ENCODE measurements at places on chromosomes 12 and 14.

- no peak overlapping the region for H3K27ac ChIP-seq
- H3K27me3 ChIP-seq, result peaks cover 34% of the 10 kb centered on the region
- no peaks in the 10 kb centered on the region for H3K36me3 ChIP-seq
- no peaks in the 10 kb centered on the region for H3K4me1 ChIP-seq
- H3K4me3 ChIP-seq, result no peak overlapping the region
These were observed 157.4 kb upstream of the PRMT8 start for GRCh38 chr12:3333583-3333982.

DNA sequence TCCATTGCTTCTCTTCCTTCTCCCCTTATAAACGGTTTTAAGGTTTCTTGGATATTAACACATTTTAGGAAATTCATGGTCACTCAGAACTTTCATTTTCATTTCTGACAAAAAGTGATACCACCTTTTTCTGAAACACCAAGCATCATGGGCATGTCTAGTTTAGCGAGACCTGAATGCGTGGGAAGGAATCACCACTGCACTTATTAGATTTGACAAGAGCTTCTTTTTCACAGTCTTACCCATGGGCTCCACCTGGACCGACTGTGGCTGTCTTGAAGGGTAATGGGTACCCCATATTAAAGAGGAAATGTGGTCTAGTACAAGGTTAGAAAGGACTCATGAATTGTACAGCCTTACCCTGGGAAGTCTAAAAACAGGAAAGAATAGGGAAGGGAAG, 95.4 kb downstream of the KCNK10 start:
- peaks cover 49% of the 10 kb centered on the region for H3K27me3 ChIP-seq
- no peak overlapping the region for H3K27ac ChIP-seq
- no peaks in the 10 kb centered on the region for H3K4me1 ChIP-seq

- peaks cover 16% of the 10 kb centered on the region for H3K36me3 ChIP-seq
- H3K27me3 ChIP-seq, result peaks cover 15% of the 10 kb centered on the region
- no peak for DNase-seq
- H3K27ac ChIP-seq, result peak within 1 kb of the TSS; percentile 98
These were observed at the start of gene ST8SIA1 for GRCh38 chr12:22334410-22335100. Gene ST8SIA1, minus strand, starts transcription at chr12:22334707. Its CDS starts 475 bp downstream, at chr12:22334232.

GRCh38 chr12:67919406-67919805, 69.8 kb upstream of the IFNG-AS1 start:
- no peaks in the 10 kb centered on the region for H3K4me1 ChIP-seq
- H3K27ac ChIP-seq, result no peak overlapping the region
- DNase-seq, result no peak

- peaks cover 4% of the 10 kb centered on the region for H3K4me1 ChIP-seq
- H3K27ac ChIP-seq, result no peak overlapping the region
- no peaks in the 10 kb centered on the region for H3K27me3 ChIP-seq
- H3K36me3 ChIP-seq, result no peaks in the 10 kb centered on the region
- DNase-seq, result no peak
These were observed 316.5 kb upstream of the OR4E1 start for GRCh38 chr14:21990116-21990515.

DNA sequence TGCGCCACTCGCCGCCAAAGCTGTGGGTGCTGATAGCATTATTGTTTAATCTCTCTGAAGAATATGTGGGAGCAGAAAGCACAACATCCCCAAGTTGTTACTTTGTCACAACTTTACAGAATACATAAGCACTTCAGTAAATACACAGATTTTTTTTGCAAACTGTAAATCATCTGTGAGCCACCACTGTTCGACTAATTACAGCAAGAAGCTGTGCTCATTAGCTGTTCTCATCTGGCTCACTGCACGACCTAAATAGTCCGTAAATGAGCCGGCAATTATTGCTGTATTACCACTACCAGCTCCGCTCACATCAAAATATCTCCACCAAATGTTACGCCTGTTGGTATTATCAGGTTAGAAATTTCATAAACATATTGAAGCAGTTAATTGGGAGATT, 228.9 kb upstream of the PRKD1 start:
- no peak overlapping the region for H3K4me3 ChIP-seq
- H3K36me3 ChIP-seq, result peaks cover 1% of the 10 kb centered on the region
- H3K4me1 ChIP-seq, result no peaks in the 10 kb centered on the region
- no peak for DNase-seq

DNA sequence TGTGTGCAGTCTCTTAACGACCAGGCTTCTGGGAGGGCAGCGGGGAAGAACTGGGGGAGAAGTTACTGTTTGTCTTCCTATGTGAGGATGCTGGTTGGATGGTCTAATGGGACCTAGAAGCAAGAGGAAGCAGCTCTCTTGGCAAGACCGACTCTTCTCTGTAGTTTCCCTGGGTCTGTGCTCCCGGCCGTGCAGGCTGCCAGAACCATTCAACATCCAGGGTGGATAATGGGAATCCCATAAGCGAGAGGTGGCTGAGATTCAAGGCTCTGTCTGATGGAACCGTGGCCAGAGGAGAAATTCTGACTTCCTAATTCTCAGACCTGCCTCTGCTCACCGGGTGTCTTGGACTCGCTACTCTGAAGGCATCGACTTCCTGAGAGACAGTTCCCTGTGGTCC, 561.0 kb upstream of the TBX3 start:
- no peak for DNase-seq
- H3K4me3 ChIP-seq, result no peak overlapping the region
- no peaks in the 10 kb centered on the region for H3K27me3 ChIP-seq
- peaks cover 2% of the 10 kb centered on the region for H3K36me3 ChIP-seq

GRCh38 chr14:50084666-50085065, 31.7 kb downstream of the VCPKMT start:
- DNase-seq, result no peak
- H3K36me3 ChIP-seq, result peaks cover 28% of the 10 kb centered on the region
- H3K4me1 ChIP-seq, result peaks cover 74% of the 10 kb centered on the region
- no peaks in the 10 kb centered on the region for H3K27me3 ChIP-seq

DNA sequence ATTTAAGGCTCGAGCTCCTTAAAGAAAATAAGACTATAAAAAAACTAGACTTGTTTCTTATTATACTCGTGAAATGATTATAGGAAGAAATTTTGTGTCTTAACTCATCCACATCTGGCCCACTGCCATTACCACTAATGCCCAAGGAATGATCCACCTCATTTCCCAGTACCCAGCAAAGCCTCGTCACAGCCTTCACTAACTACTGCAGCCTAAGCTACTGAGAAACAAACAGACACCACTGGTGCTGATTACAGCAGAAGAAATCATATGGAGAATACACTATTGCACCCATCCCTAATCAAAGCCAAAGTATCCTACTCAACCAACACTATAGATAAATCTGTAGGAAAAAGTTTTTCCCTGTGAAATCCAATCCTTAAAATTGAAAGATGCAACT, 205.3 kb upstream of the NAV3 start:
- H3K4me1 ChIP-seq, result no peaks in the 10 kb centered on the region
- H3K27me3 ChIP-seq, result no peaks in the 10 kb centered on the region
- no peak overlapping the region for H3K4me3 ChIP-seq

GRCh38 chr12:96988919-96989318, 81.9 kb downstream of the NEDD1 start:
- no peak overlapping the region for H3K4me3 ChIP-seq
- no peak overlapping the region for H3K27ac ChIP-seq
- H3K36me3 ChIP-seq, result no peaks in the 10 kb centered on the region
- H3K27me3 ChIP-seq, result peaks cover 67% of the 10 kb centered on the region
- no peaks in the 10 kb centered on the region for H3K4me1 ChIP-seq
- no peak for DNase-seq

DNA sequence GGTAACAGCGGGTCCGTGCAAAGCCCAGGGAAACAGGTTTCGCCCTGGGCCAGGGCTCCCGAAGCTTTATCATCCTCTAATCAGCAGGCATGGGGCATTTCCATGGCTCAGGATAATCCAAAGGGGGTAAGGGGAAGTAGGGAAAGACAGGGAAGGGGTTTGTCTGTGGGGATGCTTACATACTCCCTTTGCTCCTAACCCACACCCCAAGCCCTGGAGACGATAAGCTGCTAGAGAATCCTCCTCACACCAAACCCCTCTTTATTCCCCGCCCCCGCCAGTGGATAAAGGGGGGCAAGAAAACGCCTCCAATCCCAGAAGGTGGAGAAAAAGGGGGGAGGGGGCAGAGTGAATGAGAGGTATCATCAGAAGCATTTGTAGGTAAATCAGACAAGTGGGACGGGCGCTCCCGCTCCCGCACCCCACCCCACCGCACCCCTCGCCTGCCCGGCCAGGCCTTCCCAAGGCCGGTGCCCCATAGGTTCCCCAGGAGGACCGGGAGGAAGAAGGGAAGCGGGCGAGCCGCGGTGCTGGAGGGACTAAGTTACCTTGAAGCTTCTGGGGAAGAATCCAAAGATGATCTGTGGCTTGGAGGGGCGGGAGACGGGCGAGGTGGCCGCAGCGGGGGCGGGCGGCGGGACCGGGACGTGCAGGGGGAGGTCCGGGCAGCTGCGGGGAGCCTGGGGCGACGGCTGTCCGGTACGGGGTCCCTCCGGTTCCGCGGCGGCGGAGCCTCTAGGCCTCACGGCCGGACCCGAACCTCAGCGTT, 762 bp downstream of the PPP2R5E start:
- H3K4me1 ChIP-seq, result peaks cover 31% of the 10 kb centered on the region
- peak overlapping the region; percentile 91 for H3K27ac ChIP-seq
- peak overlapping the region; percentile 93 for H3K4me3 ChIP-seq
- H3K27me3 ChIP-seq, result no peaks in the 10 kb centered on the region
- no peak for DNase-seq

- H3K4me3 ChIP-seq, result no peak overlapping the region
- no peaks in the 10 kb centered on the region for H3K27me3 ChIP-seq
- H3K27ac ChIP-seq, result no peak overlapping the region
- DNase-seq, result no peak
- peaks cover 41% of the 10 kb centered on the region for H3K4me1 ChIP-seq
These were observed 6.5 kb downstream of the MLH3 start for GRCh38 chr14:75044752-75045151.

DNA sequence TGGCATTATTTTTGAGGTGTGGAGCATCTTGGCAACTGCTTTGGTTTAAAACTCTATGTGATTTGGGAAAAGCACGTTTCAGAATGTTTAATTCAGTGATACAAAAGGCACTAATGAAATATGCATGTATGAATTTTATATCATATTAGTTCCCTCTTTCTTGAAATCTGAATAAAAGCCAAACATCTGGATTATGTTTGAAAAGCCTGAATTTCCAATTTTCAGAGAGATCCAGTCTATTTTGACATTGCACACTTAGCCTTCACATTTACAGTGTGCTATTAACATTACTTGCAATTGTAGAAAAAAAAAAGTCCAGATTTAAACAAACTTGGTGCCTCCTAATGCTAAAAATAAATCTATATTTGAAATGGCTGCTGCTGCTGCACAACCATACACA, 219.1 kb upstream of the NPAS3 start:
- H3K4me1 ChIP-seq, result no peaks in the 10 kb centered on the region
- no peaks in the 10 kb centered on the region for H3K36me3 ChIP-seq
- H3K27ac ChIP-seq, result no peak overlapping the region
- no peaks in the 10 kb centered on the region for H3K27me3 ChIP-seq
- DNase-seq, result no peak
- no peak overlapping the region for H3K4me3 ChIP-seq

DNA sequence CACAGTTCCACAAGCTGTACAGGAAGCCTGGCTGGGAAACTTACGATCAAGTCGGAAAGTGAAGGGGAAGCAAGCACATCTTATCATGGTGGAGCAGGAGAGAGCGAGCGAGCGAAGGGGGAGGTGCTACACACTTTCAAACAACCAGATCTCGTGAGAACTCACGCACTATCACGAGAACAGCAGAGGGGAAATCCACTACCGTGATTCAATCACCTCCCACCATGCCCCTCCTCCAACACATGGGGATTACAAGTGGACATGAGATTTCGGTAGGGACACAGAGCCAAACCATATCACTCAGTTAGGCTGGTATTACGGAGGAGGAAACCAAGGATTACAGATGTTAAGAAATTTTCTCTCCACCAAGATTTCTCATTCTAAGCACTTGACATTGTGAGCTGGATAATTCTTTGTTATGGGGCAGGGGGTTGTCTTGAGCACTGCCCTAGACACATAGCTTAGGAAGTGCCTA, 262.0 kb upstream of the G2E3 start:
- H3K27ac ChIP-seq, result no peak overlapping the region
- H3K4me3 ChIP-seq, result no peak overlapping the region
- H3K36me3 ChIP-seq, result peaks cover 3% of the 10 kb centered on the region
- H3K27me3 ChIP-seq, result peaks cover 8% of the 10 kb centered on the region
- DNase-seq, result no peak
- no peaks in the 10 kb centered on the region for H3K4me1 ChIP-seq

DNA sequence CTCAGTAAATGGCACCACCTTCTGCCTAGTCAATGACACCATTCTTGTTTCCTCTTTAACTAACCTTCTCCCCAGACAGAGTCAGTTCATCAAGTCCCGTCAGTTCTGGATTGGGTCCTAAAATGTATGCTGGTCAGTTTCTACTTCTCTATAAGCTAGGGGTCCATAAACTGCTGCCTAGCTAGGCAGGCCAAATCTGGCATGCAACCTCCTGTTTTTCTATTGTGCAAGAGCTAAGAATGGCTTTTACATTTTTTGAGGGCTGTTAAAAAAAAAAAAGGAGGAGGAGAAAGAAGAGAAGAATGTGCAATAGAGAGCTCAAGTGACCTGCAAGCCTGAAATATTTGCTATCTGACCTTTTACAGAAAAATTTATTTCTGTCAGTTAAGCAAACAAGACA, 6.4 kb upstream of the TMED10 start:
- no peak overlapping the region for H3K27ac ChIP-seq
- no peaks in the 10 kb centered on the region for H3K36me3 ChIP-seq

DNA sequence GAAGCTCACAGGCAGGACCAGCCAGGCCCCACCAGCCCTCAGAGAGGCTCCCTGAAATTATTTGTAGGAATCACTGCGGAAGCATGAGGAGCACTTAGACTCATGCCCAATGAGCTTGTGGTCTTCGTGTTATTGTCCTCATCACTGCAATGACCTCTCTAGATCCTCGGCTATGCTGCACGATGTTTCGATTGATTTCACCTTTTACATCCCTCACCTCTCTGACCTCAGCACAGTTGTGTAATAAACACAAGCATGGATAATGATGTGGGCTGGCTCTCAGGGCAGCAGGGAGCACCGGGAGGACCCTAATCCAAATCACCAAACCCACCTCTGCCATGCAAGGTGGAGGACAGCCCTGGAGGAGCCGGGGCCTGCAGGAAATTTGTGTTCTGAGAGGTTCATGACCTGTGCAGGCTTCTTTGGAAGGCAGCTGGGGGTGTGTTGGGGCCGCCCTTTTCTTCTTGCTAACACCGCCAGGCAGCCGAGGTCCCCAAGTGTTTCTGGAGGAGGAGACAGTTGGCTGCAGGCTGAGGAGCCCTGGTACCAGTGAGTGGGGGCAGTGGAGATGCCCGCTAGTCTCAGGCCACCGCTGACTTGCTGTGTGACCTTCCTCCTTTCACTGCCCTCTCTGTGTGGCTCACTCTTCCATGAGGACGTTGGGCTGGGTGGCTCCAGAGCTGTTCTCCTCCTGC, 29.5 kb upstream of the EML1 start:
- no peak overlapping the region for H3K4me3 ChIP-seq
- no peak for DNase-seq
- no peaks in the 10 kb centered on the region for H3K36me3 ChIP-seq
- no peaks in the 10 kb centered on the region for H3K4me1 ChIP-seq

- H3K36me3 ChIP-seq, result no peaks in the 10 kb centered on the region
- H3K27ac ChIP-seq, result no peak overlapping the region
- no peak overlapping the region for H3K4me3 ChIP-seq
- no peaks in the 10 kb centered on the region for H3K4me1 ChIP-seq
- no peak for DNase-seq
- no peaks in the 10 kb centered on the region for H3K27me3 ChIP-seq
These were observed 338.9 kb downstream of the PDZRN4 start for GRCh38 chr12:41527062-41527461.

Data from central memory CD8-positive, alpha-beta T cell (primary cell).